H1 (cell line): ENCODE measurements at places on chromosomes 2 and 18.

- no peak for DNase-seq
Measured at GRCh38 chr18:62558015-62558663, 35.3 kb downstream of the ZCCHC2 start.

DNA sequence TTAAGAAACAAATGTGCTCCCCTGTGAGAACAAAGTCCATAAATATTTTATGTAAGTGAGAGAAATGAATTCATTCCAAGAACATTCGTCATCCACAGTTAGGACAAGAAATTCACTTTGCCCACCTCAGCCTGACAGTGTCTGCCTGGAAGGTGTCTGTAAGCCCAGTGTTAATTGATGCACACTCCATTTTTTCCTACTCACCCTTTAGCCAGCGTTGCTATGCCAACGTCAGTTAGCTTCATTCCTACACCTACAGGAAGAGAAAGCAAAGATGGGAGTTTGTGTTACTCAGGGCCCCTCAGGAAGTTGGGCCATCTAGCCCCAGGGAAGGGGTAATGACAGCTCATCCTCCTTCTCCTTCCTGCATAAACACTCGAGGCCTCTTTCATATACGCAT lies 131.0 kb downstream of the ALPK2 start:
- no peak for DNase-seq

DNA sequence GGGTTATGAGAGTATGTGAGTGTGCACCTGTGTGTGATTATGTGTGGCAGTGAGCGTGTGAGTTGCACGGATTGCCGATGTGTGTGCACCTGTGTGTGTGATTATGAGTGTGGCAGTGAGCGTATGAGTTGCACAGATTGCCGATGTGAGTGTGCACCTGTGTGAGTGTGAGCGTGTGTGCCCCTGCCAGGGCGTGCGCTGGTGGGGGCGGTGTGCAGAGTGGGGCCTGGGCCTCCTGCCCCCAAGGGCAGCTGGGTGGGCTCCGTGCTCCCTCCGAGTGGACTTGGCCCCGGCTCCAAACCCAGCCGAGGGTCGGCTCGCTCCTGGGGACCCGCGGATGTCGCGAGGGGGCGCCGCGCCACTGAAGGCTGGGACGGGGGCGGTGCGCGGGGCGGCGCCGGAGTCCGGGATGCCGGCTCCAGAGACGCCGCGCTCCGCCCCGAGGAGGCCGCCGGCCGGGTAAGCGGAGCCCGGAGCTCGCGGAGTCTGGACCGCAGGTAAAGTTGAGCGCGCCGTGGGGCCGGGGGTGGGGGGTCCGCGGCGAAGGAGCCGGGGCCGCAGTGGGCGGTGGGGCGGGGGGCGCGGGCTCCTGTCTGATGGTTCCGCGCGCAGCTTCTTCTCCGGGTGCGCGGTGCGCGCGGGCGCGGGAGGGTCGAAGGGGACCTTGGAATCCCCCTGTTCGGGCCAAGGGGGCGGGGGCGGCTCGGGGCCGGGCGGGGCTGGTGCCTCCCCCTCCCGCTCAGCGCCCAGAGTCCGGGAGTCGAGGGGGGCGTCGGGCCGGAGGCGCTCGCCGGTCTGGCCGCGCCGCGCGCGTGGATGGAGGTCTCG lies at the start of gene KCNG2:
Gene KCNG2, plus strand, starts transcription at position 421 of the 828 bp plus-strand sequence. CDS start 65,730 bp downstream, outside the sequence.
- DNase-seq = no peak

DNA sequence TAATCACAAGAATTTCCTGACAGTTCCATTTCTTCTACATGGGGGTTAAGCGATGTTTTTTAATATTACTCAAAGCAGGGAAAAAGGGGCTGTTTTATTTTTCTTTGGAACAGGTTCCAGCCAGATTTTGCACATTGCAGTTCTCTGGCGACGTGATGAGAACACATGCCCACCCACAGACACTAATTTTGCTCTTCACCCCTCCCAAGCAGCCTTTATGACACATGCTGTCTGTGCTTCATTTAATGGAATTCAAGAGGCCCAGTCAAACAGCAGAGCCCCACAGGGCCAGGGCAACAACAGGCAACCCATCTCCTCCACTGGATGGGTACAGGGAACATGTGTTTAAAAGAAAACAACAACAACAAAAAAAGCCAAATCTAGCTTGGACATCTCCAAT lies 70.8 kb downstream of the SPRED2 start:
- DNase-seq = no peak

DNA sequence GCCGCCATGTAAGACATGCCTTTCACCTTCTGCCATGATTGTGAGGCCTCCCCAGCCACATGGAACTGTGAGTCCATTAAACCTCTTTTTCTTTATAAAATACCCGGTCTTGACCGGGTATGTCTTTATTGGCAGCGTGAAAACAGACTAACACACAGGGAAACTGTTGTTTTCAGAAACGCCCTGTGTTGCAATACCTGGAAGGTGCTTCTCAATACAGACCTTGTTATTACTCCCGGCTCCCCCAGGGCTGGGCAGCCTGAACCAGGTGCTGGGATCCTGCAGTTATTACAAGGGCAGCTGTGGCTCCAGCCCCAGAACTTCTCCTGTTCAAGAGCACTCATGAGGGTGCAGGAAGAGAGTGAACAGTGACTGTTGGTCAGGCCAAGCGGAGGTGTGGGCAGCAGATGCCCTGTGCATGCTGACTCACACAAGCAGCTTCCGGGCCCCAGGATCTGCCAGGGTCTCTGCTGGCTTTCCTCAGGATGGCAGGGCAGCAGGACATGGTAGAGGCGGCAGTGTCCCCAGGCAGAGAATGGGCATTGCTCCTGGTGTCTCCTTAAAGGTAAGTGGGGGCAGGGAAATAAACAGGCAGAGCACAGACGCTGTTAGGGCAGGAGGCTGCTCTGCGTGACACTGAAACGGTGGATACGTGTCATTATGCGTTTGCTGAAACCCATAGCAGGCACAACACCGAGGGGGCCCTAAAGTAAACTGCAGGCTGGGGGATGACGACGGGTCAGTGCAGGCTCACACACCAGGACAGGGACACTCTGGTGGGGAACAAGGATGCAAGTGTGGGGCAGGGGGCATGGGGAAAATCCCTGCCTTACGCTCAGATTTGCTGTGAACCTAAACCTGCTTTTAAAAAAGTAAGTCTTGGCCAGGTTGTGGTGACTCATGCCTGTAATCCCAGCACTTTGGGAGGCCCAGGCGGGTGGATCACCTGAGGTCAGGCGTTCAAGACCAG lies 89.1 kb downstream of the NDUFA10 start:
- DNase-seq = no peak
